Stimulated activated CD4-positive, alpha-beta T cell treated with anti-CD3 and anti-CD28 coated beads, Interleukin-4, amount 100 ng/mL, for 4 hours (primary cell): ENCODE measurements at places on chromosomes 12 and 14.

DNA sequence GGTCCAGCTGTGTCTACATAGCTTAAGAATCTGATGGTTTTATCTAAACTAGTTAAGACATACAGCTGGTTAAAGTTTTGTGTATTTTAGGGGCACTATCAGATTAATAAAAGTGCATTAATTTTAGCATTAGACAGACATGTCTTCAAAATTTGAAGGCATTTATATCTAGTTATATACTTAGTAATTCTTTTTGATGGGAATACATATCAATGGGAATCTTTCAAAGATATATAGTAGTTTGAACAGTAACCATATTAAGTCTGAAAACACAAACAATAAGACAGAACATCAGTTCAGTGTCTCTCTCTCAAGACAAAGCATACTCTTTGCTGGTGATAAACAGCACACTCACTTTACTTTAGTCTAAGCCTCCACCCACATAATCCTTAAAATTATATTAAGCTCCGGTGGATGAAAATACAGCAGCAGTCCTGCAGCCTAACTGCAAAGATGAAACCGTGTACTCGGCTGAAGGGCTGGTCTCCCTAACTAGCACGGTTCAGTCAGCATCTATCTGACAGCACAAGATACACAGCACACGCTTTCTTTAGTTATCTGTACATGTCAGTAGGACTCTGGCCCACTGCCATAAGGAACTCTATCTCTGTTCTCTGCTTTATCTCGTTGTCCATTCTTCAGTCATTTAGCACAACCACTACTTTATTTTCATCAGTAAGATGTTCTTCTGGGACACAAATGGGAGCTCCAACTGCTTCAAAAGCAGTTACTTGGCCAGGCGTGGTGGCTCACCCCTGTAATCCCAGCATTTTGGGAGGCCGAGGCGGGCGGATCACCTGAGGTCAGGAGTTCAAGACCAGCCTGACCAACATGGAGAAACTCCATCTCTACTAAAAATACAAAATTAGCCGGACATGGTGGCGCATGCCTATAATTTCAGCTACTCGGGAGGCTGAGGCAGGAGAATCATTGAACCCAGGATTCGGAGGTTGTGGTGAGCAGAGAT is 80.5 kb downstream of the MED13L start:
- DNase-seq, result no peak

- DNase-seq, result peak; percentile 25
Observed at GRCh38 chr12:27333403-27334009, 870 bp downstream of the BMAL2 start.

GRCh38 chr12:119096429-119097202 is 82.1 kb upstream of the HSPB8 start:
- no peak for DNase-seq

- DNase-seq, result no peak
Observed at GRCh38 chr12:89988188-89988915, 279.7 kb upstream of the ATP2B1 start.

GRCh38 chr14:72704502-72704901 is 189.4 kb downstream of the DPF3 start:
- DNase-seq, result no peak

DNA sequence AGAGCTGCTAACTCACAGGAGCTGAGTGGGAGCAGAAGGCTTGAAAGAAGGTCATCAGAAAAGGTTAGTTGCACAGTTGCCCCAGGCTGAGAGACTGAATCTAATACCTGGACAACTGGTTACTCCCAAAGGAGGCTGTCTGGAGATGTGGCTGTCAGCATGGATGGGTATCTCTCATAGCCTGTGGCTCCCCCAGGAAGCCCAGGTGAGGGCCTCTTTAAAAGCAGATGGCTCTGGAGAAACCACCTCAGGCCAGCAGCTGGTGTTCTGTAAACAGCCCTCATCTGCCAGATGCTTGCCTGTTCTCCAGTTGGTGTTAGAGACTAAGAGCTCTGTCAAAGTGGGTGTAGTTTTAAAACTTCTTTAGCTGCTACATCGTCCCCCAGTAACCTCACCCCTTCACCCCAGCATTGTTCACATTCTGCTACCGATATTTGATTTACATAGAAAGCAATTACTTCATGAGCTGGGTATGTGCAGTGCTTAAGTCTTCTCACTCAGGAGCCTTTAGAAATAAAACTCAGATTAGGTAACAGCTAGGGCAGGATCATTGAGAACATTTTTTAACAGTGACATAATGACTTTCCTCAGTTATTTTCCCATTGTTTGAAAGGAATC is 25.8 kb downstream of the DACT1 start:
- no peak for DNase-seq

DNA sequence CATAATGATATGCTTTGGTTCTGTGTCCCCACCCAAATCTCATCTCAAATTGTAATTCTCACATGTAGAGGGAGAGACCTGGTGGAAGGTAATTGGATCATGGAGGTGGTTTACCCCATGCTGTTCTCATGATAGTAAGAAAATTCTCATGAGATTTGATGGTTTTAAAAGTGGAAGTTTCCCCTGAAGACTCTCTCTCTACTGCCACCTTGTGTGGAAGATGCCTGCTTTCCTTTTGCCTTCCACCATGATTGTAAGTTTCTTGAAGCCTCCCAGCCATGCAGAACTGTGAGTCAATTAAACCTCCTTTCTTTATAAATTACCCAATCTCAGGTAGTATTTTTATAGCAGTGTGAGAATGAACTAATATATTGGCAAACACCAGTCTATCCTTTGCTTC is 260.4 kb upstream of the PPFIA2 start:
- DNase-seq, result no peak

- no peak for DNase-seq
Observed at GRCh38 chr14:100828031-100828769, 2.3 kb downstream of the MEG3 start.

DNA sequence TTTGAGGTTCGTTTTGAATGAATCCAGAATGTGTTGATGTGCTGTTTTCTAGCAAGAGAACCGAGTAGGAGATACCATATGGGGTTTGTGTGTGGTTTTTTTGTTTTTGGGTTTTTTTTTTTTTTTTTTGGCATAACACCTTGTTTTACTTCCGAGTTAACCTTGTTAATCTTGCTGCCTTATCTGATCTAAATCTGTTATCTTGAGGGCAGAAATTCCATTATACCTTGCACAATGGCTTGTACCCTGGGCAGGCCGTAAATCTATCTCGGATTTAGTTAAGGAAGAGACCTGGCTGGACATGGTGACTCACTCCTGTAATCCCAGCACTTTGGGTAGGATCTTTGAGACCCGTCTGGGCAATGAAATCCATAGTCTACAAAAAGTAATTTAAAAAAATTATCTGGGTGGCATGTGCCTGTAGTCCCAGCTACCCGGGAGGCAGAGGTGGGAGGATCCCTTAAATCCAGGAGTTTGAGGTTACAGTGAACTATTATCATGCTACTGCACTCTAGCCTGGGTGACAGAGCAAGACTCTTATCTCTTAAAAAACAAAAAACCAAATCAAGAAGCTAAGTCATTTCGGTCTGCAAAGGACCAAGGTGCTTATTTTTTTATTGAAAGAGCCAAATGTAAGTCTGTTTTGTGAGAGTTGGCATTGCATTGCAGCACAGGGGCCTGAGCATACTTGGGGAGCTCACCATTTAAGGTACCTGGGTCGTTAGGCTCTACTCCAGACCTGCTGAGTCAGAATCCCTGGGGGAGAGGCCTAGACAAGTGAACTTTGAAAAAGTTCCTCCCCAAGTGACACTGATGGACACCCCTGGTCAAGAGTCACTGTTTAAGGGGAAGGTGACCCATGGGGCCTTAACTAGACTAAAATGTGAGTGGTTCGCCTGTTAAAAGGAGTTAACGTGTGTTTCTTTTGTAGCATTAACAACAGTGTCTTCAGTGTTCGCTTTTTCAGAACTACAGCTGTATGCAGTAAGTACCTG is 6.7 kb downstream of the DLST start:
- DNase-seq, result no peak

- DNase-seq, result no peak
Observed at GRCh38 chr14:70855486-70855885, 46.2 kb upstream of the MAP3K9 start.

DNA sequence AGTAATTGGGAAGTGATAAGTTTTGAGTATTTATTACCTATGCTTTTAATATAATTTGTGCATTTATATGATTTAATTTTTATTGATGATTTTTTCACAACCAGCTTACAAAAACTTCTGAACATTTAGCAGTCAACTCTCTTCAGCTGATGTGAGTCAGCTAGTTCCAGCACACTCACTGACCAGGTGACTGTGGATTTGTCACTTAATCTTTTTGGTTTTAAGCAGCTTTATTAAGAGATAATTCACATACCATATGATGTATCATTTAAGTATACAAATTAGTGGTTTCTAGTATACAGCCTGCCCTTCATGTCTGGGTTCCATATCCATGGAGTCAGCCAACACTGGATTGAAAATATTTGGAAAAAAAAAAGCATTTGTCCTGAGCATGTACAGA is 103.5 kb downstream of the SYNE2 start:
- no peak for DNase-seq

- no peak for DNase-seq
Observed at GRCh38 chr14:103522649-103523574, at the start of gene CKB. Gene CKB (minus strand): TSS chr14:103522830. CDS start chr14:103522493, 337 bp downstream.

GRCh38 chr14:95339301-95339865 is 19.7 kb upstream of the CLMN start:
- no peak for DNase-seq

DNA sequence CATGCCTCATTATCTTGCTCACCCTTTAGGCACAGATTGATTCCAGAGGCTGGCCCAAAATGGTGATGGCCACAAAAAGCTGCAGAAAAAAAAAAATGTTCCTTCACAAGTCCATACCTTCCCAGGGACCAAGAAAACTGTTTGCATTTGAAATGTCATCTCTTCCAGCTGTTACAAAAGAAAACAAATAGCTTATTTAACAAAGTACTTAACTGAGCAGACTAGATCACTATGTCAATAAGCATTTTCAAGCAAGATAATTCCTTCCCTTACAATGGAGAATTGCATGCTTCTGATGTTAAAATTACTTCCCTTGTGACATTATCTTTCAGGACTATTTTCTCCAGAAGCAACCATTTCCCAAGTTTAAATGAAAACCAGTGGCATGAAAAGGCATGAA is 377.9 kb upstream of the KITLG start:
- DNase-seq, result no peak

- DNase-seq, result no peak
Observed at GRCh38 chr14:93731753-93732152, 56.5 kb downstream of the PRIMA1 start.

- DNase-seq, result no peak
Observed at GRCh38 chr12:19014240-19014639, 115.3 kb upstream of the PLEKHA5 start.

DNA sequence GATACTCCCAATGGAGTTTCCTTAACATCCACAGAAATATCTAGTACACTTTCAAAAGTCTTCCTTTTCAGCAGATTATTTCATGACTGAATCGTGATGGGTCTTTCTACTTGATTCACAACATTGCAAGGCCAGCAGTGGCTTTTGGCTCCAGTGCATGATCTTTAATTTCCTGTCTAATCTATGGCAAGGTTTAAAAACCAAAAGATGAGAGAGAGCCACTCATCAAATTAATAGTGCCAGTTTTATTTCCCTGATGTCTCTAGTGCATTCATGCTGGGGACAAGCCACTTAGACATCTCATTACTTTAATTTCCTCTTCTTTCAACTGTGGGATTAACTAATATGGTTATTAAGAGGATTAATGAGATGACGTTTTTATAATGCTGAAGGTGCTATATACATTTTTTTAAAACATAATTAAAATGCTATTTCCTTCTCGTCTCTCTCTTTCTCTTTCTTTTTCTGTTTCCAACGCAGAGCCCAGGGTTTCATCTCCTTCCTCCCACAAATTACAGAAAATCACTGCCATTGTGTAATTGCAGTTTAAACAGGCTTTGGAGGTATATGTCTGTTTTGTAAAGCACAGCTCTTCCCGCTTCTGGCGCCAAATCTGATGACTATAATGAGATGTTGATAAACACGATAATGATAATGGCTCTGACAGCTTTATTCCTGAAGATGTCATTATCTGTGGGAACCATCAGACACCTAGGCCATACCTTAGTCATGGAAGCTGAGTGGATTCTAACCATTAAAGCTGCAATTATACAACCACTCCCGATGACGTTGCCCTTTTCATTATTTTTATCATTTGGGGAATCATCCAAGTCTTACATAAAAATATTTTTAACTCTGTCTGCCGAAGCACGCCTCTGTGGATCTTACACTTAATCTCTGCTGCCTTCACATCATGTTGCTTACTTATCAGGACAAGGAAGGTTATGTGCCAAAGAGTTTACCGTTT is 103.1 kb upstream of the PPM1H start:
- no peak for DNase-seq

- DNase-seq, result no peak
Observed at GRCh38 chr12:22256041-22256441, 78.5 kb downstream of the ST8SIA1 start.

DNA sequence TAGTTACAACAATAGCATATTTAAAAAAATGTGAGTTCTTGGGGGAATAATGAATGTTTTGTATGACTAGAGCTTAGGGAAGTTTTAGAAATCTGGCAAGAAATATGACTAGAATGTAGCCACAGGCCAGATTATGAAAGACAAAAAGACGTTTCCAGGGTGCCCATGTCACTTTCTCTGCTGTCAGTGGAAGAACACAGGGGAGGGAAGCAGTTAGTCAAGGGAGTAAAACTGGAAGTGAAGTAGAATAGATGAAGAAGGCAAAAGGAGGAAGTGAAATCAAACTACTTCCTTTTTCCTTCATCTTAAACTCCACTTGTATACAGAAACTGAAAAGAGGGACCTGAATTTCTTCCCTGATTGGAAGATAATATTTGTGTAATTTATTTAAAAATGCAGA is 81.2 kb upstream of the ATP2B1 start:
- DNase-seq, result no peak

DNA sequence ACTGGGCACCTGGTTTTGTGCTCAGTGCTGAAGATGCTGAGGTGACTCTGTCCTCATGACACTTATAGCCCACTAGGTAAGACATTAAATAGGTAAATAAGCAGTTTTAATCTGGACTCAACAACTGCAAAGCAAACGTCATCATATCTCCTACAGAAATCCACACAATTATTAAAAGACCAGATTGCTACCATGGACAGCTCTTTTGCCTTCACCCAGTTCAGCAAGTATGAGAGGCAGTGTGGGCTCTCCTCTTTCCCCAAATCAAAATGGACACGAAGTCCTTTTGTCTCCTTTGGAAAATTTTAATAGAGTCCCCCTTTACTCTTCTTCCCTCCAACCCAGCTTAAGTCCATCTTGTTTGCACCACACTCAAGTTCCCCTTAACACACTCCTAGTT is 171.1 kb downstream of the RPAP3 start:
- DNase-seq, result no peak

DNA sequence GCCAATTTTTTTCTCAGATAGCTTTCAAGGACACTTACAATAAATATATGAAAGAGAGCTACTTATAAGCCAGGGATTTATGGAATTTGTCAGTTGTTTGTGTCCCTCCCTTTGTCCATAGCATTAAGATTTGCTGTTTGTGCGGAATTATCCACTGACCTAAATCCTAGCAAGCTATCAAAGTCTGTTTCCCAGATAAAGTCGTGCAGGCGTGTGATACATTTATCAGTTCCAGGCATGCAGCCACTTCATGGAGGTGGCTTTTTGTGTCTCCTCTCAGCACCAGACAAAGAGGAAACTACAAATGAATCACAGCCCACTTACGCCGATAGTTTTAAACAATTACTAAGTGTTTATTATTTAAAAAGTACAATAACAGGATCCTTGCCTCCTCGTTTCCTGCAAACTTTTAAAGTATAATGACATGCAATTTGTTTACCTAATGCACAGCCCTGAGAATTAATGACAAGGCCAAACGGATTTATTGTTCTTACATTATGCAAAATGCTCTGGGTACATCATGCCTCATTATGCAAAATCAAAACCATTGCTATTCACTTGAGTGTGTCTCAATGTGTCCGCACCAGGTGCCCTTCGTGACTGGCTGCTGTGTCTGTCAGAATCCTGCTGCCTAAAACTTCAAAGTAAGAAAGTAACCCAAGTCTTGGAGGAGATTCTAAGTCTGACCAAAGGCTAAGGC is 423.2 kb downstream of the GLT1D1 start:
- DNase-seq, result no peak
